ENCODE measurements at places on chromosomes 5 and 9.
A peak's percentile ranks its signal among the peaks of the same experiment; 100 is the strongest.

GRCh38 chr5:180197016-180197702 lies 11.9 kb downstream of the RASGEF1C start:
- H3K27me3 ChIP-seq = no peaks in the 10 kb centered on the region
- H3K36me3 ChIP-seq = no peaks in the 10 kb centered on the region
- DNase-seq = no peak
- no peak overlapping the region for H3K4me3 ChIP-seq

DNA sequence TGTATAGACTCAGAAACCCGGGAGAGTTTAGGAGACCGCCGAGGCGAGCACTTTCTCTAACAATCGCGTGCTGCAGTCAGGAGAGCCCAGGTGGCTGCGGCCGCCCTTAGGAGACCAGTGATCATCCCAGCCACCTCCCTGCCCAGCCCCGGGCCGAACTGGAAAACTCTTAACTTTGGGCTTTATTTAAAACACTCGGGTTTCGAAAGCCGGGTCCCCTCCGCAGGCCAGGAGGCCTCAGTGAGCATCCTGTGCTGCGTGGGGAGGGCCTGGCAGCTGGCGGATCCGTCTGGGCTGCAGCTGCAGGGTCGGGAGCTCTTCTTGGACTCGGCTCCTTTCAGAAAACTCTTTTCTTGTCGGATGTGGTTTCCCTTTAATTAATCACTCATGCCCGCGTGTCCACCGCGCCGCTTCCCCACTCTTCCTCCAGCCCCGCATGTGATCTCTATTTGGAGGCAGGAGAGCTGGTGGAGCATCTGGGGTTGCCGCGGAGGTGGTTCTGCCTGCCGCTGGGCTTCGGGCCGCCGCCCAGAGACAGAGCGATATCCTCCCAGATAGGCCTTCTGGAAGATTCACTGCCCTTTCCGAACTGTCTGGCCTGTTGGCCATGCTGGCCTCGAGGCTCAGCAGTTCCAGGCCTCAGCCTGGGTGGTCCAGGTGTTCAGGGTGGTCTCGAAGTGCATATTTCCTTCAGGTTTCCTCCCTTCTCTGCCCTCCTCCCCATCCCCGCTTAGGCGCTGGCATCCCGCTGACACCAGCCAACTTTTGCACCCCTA lies 59.5 kb downstream of the TMEM174 start:
- H3K4me3 ChIP-seq = no peak overlapping the region
- no peak for DNase-seq
- no peak overlapping the region for H3K27ac ChIP-seq
- H3K4me1 ChIP-seq = peaks cover 15% of the 10 kb centered on the region

DNA sequence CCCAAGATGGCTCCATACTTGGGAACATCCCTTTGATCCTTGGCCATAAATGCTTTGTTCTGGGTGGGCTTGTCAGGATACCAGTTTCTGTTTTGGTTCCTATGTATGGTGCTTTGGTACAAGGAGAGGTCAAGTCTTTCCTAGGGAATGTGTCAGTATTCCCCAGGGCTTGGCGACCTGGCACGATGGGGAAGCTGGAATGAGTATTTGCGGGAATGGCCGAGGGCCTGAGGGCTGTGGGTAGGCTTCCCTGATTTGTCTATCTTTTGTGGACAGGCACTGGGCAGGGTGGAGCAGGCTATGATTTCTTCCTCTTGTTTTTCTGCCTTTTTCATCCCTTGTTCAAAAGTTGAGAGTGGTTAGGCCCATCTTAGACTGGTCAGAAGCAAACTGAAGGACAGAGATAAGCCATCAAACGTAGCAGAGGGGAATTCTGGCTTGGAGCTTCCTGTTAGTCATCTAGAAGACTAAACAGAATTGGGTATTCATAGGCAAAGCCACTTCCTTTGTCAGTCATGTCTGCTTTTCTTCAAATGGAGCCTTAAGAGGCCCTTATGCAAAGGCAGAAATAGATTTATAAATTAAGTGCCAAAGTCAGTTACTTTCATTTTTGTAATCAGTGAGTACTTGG lies 13.7 kb downstream of the DOCK2 start:
- H3K4me3 ChIP-seq = no peak overlapping the region
- no peaks in the 10 kb centered on the region for H3K27me3 ChIP-seq
- H3K36me3 ChIP-seq = no peaks in the 10 kb centered on the region
- no peak overlapping the region for H3K27ac ChIP-seq
- no peaks in the 10 kb centered on the region for H3K4me1 ChIP-seq

DNA sequence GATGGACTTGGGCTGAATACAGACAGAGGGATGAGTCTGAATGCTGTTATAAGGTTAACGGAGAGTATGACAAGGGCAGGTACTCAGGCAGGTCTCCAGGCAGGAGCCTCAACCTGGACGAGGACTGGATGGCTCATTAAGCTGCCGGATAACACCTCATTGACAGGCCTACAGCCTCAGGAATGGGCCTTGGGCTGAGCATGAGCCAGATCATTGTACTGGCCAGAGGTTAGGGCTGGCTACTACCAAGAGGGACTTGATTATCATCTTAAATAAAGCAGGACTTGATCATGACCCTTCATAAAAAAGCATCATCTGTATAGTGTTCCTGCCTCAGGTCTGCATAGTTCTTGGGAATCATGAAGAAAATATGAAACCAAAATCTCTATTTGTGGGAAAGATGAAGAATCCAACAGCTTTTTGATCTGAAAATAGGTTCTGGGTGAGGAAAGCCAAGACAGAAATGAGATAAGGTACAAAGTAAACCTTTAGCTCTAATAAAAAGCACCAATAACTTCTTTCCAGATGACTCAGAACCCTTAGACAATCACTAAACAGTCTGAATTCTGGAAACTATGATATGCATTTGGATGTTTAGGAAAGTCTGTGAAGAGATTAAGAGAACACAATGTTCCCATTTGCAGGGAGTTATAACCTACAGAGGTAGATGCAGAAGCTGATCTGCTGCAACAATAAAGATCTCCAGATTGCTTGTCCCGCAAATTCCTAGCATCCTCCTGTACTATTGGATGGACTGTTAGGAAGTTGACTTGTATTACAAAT lies 343.1 kb downstream of the CTNND2 start:
- no peaks in the 10 kb centered on the region for H3K4me1 ChIP-seq
- peaks cover 4% of the 10 kb centered on the region for H3K27me3 ChIP-seq
- no peak overlapping the region for H3K27ac ChIP-seq
- DNase-seq = no peak
- H3K36me3 ChIP-seq = no peaks in the 10 kb centered on the region

DNA sequence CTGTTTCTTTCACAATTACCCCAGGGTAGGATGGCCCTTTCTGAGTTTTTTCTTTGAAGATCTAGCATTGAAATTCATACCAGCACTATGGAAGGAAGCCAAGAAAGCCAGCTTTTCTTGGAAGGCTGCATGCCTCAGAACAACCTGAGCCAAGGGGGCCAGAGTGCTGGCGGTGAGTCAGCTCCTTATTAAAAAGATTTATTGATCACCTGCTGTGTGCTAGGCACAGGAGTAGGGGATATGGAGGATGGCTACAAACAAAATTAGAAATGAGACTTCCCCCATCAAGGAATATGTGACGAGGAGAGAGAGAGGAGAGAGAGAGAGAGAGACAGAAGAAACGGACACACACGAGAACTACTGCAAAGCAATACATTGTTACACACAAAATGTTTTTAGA lies 184.6 kb upstream of the PUM3 start:
- H3K4me3 ChIP-seq = no peak overlapping the region
- H3K27ac ChIP-seq = no peak overlapping the region
- no peaks in the 10 kb centered on the region for H3K36me3 ChIP-seq
- no peaks in the 10 kb centered on the region for H3K4me1 ChIP-seq
- DNase-seq = no peak

DNA sequence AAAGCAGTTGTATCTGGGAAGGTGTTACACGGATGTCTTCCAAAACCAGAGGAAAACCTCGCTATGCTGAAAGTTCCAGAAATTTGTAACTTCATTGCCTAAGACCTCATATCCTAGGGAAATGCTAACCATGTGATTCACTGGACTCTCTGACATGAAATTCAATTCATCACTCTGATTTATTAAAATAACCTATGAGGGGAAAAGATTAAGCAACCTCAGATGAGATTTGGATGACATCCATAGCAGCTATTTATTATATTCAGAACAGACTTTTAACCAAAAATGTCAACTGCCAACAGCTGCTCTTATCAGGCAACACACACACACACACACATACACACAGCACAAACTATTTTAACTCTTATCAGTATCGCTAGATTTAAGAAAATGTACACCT lies 1006.4 kb upstream of the CTNND2 start:
- H3K27ac ChIP-seq = no peak overlapping the region
- H3K36me3 ChIP-seq = no peaks in the 10 kb centered on the region
- no peaks in the 10 kb centered on the region for H3K4me1 ChIP-seq
- DNase-seq = no peak

DNA sequence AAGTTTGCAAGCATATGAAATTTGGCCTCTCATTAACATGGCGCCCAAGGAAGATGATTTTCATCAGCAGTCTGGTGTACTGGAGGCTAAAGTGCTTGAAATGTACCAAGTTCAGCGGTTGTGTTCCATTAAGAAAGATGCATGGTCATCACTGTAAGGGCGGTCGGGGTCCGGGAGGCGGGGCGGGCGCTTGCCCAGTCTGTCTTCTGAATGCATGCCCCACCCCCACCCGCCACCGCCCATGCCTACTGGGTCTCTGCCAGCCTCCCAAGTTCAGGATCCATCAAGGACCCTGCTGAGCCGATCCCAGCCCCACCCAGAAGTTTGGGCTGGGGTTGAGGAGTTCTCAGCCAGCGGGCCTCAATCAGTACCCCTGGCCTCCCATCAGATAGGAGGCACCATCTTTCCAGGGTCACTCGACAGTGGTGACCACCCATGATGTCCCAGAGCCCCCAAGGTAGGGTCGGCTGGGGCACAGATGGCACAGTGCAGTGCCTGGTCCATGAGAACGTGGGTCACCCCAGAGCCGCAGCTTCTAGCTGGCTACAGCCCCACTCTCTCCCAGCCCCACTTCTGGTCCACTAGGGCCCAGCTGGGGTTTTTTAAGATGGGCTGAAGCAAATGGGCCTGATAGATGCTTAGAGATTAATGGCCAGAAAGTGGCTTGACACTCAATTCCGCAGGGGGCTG lies 24.4 kb upstream of the PRDM12 start:
- H3K4me3 ChIP-seq = no peak overlapping the region
- no peak overlapping the region for H3K27ac ChIP-seq
- no peak for DNase-seq
- no peaks in the 10 kb centered on the region for H3K4me1 ChIP-seq
- no peaks in the 10 kb centered on the region for H3K27me3 ChIP-seq
- no peaks in the 10 kb centered on the region for H3K36me3 ChIP-seq

GRCh38 chr9:13598738-13599137 lies 319.2 kb upstream of the MPDZ start:
- no peaks in the 10 kb centered on the region for H3K4me1 ChIP-seq
- H3K4me3 ChIP-seq = no peak overlapping the region
- no peak overlapping the region for H3K27ac ChIP-seq
- H3K36me3 ChIP-seq = no peaks in the 10 kb centered on the region
- no peaks in the 10 kb centered on the region for H3K27me3 ChIP-seq

GRCh38 chr5:1763548-1763911 lies 36.1 kb downstream of the MRPL36 start:
- H3K36me3 ChIP-seq = no peaks in the 10 kb centered on the region
- no peak overlapping the region for H3K4me3 ChIP-seq
- H3K27me3 ChIP-seq = peaks cover 98% of the 10 kb centered on the region
- H3K27ac ChIP-seq = no peak overlapping the region
- DNase-seq = peak; percentile 75

DNA sequence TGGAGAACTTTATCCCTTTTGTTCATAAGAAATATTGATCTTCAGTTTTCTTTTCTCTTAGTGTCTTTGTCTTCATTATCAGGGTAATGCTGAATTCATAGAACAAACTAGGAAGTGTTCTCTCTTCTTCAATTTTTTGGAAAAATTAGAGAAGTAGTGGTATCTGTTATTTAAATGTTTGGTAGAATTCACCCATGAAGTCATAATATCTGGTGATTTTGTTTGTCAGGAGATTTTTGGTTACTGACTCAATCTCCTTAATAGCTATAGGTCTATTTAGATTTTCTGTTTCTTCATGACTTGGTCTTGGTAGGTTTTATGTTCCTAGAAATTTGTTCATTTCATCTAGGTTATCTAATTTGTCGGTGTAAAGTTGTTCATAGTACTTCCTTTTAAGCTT lies 45.4 kb upstream of the STARD4 start:
- no peak overlapping the region for H3K27ac ChIP-seq
- H3K4me3 ChIP-seq = no peak overlapping the region

- no peaks in the 10 kb centered on the region for H3K4me1 ChIP-seq
- no peaks in the 10 kb centered on the region for H3K36me3 ChIP-seq
- no peak overlapping the region for H3K4me3 ChIP-seq
- DNase-seq = no peak
- H3K27me3 ChIP-seq = no peaks in the 10 kb centered on the region
- no peak overlapping the region for H3K27ac ChIP-seq
Observed at GRCh38 chr5:179779826-179780225, 14.0 kb upstream of the LTC4S start.
